Activated T-cell treated with anti-CD3 and anti-CD28 coated beads, Interleukin-2, amount 50 U/mL, for 1 hour (primary cell): ENCODE measurements at places on chromosomes 16 and 17.

- peak; percentile 55 for DNase-seq
Observed at GRCh38 chr16:67447508-67448076, 16.7 kb downstream of the HSD11B2 start.

DNA sequence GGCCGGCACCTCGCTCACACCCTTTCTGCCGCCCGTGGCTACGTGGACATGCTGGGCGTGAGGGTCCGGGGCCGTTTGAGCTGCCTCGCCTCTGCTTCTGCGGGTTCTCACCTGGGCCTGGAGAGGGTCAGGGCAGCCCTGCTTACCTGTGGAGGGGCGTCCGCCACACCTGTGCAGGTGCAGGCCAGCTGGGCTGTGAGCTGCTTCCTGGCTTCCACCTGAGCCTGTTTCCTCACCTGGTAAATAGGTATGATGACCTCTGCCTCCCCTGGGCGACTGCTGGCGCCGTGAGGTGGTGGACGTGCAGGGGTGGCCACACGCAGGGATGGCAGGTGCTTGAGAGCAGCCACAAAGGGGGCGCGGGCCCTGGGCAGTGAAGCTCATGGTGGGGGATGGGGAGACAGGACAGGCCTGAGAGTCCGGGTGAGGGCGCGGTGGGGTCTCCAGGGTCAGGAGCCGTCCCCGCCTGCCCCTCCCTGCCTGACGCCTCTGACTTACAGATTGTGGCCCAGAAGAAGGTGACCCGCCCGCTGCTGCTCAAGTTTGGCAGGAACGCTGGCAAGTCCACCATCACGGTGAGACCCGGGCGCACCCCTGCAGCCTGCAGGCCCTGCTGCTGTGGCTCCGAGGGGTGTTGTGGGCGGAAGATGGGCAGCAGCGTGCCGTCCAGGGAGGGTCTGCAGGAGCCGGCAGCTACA, 7.8 kb downstream of the CPNE7 start:
- DNase-seq: no peak

DNA sequence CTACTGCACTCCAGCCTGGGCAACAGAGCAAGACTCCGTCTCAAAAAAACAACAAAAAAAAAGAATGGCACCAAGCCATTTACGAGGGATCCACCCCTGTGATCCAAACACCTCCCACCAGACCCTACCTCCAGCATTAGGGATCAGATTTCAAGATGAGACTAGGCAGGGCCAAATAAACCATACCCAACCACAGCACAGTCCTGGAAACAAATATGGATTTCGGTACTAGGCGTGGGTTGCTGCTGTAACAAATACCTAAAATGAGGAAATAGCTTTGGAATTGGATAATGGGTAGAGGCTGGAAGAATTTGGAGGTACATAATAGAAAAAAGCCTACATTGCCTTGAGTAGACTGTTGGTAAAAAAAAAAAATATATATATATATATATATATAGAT, 49.1 kb downstream of the MMP15 start:
- DNase-seq: no peak

DNA sequence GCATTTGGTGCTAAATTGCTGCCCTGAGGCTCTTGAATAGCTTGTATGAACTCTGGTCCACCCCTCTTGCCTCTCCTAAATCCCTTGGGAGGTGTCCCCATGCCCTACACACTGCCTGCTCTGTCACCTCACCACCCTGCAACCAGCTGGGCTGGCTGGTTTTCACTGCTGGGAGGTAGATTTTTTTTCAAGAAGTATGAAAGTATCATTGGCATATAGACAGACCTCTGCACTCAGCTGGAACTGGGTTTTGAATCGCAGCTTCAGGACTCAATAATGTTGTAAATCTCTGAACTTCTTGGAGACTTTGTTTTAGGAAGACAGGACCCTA, 184.9 kb downstream of the MSI2 start:
- no peak for DNase-seq

- no peak for DNase-seq
Observed at GRCh38 chr17:59355702-59356325, 24.4 kb downstream of the YPEL2 start.

- no peak for DNase-seq
Observed at GRCh38 chr17:41651625-41652460, 27.5 kb upstream of the KRT17 start.

DNA sequence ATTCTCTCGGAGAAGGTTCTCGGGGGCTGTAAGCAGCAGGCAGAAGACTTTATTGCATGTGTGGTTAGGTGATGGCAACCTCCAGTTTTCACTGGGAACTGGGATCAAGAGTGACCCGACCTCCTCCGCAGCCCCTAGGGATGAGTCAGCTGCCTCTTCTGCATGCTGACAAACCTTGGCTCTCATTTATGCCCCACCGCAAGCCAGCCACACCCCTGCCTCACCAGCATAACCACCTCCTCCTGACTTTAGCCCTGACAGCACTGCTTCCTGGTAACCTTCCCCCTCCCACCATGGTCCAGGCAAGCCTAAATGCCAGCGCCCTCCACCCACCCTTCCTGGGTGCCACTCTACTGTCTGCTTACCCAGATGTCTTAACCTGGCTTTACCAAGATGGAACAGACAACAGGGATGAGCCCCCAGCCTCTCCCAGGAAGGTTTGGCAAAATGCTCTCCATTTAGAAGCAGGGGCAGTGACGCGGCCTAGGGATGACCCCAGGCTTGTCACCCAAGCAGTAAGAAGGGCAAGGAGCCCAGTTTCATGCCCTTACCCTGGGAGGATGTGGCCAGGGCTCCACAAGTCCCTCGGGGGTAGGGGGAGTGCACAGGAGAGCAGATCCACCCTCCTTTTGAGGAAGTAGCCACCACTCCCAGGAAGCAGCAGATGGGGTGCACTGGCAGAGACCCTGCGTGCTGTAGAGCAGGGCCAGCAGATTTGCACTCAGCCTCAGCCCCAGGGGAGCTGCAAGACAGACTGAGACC, 73.5 kb downstream of the GOSR1 start:
- no peak for DNase-seq

DNA sequence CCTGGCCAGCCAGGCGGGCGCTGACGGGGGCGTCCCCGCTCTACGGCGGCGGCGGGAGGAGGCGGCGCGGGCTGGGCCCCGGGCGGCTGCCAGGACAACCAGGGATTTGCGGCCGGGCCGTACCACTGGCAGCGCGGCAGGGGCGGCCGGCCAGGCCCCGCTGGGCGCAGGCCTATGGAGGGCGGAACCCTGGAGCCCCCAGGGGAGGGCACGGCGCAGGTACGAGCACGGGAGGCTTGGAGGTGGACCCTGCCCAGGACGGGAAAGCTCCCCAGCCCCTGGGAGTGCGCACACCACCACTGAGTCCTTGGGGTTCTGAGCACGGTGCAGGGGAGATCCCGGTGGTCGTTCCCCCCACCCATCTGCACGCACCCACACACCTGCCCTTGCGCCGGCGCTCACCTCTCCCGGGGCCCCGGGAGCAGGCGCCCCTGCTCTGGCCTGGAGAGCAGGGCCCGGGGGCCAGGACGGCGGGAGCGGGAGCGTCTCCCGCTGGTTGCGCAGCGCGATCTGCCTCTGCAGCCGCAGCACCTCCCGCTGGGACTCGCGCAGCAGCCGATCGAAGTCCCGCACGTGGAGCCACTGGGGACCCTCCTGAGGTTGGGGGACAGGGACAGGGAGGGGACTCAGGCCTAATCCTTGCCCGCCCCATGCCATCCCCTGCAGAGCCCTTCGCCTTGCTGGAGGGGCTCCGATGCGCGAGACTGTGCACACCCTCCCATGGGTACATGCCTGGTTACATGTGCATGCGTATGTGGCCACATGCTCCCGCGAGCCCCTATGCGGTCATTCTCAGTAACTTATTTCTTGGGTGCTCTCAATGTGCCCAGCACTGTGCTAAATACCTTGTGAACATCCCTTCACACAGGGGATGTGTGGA, 3.9 kb downstream of the TSPOAP1 start:
- no peak for DNase-seq

- DNase-seq: no peak
Observed at GRCh38 chr16:58638148-58639036, 8.8 kb upstream of the CNOT1 start.

GRCh38 chr16:3194792-3195191, 6.8 kb downstream of the OR1F1 start:
- DNase-seq: no peak

GRCh38 chr16:88568710-88569613, 1.2 kb upstream of the ZC3H18 start:
- DNase-seq: no peak

DNA sequence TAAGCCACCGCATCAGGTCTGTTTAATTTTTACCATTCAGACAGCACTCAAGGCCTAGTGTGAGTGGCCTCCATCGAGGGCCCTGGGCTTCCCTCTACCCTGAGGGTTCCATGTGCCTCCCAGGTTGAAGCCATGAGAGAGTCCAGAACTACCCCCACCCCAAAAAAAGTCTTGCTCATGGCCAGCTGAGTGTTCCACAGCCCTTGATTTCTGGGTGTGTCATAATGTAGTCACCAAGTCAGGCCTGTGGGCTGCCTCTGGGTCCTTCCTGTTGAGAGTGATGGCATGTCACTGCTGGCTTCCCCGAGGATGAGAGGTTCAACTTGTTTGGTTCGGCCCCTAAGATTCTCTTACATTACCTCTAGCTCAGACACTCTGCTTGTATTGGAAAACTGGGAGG, 100.6 kb downstream of the PITPNC1 start:
- DNase-seq: peak; percentile 57

- no peak for DNase-seq
Observed at GRCh38 chr17:51687887-51688286, 427.5 kb downstream of the UTP18 start.

- no peak for DNase-seq
Observed at GRCh38 chr17:32498391-32498790, 11.6 kb downstream of the CDK5R1 start.

DNA sequence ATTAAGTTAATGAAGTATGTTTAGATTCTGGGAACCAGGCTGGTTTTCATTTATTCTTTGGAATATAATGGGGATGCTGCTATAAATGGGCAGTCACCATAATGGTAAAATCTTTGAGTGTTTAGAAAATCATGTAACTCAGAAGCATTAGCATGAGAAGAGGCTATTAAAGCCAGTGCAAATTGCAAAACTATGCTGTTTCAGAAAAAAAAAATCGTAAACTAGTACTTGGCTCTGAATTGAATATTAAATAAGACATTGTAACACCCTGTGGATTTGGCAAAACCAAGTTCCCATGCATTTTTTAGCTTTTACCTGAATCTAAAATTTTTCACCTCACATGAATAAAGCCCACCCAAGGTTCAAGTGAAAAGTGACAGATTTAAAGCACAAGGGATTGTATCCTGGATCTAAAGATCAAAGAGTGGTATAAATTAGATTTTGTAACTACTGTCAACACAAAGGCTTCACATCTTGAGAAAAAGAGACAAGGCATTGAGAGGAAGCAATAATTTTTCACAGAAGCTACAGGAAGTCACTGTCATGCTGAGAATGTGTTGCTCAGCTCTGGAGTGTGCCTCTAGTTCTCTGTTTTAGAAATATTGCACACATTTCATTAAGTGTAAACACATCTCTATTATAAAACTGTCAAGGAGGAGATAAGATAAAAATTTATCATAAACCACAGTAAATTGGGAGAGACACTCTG, 142.2 kb downstream of the ABCA8 start:
- DNase-seq: no peak

DNA sequence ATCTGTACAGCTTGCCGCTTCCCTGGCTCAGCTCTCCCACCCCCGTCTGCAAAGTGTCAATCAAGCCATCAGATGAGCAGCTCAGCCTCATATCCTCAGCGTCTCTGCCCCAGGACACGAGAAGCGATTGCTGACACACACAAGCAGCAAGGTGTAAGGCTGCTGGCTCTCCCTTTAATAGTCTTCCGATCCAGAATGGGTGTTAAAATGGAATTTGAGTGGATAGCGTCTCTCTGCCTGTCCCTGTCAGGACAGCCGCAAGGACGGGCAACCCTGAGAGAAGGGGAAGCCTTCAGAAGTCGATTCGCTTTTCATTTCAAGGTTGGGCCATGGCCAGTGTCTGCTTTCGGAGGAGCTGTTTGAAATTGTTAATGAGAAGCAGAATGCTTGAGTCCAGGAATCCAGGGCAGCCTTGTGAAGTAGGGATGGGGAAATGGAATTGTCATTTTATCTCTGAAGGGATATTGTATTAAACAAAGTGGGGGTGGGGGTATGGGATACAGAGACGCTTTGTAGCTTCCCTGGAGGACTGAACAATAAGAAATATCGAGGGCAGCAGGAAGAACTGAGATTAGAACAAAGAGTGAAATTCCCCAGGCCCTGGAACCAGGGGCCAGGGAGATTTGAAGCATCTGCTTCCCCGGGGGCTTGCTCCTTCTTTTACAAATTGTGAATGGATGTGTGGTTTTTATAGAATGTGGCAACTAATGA, 4.7 kb upstream of the PIPOX start:
- DNase-seq: no peak

DNA sequence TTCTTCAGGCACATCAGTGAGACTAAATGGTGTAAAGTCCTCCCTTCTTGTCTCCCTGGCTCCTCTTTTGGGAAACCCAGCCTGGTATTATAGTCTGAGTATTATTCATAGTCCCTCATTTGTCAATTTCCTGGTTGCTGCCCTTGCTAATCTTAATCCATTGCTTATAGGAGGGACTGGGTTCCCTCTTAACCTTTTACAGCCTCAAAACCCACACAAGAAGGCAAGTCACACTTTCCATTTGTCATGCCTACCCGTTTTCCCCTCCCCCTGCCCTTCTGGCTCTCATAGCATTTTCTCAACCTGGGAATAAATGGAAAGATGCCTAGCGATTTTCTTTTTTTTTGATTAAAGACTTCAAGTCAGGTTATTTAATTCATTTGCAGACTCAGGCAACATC, 124.8 kb downstream of the MAP2K6 start:
- DNase-seq: no peak

DNA sequence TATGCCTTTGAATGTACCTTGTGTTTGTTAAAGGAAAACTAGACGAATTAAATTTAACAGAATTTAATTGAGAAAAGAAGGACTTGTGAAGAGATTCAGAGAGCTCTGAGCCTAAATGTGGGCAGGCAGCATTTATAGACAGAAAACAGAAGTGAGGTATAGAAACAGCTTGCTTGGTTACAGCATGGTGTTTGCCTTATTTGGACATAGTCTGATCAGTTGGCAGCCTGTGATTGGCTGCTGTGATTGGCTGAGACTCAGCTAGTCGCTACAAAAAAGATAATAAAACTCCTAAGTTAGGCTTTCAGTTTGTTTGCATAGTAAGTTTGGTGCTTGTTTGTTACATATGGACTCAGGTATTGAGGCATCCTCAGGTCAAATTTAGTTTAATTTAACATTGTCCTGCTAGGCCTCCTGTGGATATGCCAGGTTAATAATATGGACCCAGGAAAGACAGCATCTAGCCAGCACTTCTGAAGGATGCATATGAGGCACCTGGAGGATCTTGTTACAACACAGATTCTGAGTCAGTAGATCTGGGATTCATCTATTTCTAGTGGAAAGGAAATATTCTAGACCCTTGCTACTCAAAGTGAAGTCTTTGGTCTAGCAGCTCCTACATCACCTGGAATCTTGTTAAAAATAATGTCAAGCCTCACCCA, 43.4 kb downstream of the SLFN5 start:
- no peak for DNase-seq

DNA sequence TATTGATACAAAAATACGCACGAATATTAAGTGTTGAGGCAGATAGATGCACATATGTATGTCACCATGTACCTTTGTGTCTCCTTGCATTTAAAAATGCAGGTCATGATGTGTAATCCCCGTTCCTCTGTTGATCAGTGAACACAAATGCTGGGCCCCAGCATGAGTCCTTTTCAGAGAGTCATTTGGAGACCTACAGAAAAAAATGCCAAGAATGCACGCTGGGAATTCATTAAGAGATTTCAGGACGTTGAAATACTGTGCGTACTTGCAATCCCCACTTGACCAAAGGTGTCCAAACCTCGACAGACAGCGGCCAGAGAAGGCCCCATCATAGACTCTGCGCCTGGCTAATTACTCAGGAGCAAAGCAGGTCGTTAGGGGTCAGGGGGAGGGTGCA, 496.0 kb downstream of the MAF start:
- no peak for DNase-seq

GRCh38 chr17:72378414-72379390, 257.9 kb downstream of the SOX9 start:
- no peak for DNase-seq
